Stimulated activated naive CD4-positive, alpha-beta T cell (primary cell): ENCODE measurements at places on chromosomes 4 and X.
A peak's percentile ranks its signal among the peaks of the same experiment; 100 is the strongest.

DNA sequence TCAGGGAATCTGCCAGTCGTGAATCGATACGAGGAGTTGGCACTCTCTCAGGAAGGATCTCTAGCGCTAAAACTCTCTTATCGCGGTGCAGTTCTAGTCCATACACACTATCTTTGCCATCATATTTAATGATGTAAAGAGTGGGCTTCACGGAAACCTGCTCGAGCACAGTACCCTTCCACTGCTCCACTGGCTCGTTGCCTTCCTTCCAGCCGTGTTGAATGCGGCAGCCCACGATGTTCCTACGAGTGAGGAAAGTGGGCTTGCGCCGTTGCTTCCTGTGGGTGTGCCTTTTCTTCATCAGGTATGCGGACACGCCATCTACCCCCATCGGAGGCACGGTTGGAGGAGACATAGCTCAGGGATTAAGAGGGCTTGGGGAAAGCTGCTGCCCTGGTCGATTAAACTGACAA, 661 bp downstream of the SPIN4 start:
- DNase-seq, result no peak

DNA sequence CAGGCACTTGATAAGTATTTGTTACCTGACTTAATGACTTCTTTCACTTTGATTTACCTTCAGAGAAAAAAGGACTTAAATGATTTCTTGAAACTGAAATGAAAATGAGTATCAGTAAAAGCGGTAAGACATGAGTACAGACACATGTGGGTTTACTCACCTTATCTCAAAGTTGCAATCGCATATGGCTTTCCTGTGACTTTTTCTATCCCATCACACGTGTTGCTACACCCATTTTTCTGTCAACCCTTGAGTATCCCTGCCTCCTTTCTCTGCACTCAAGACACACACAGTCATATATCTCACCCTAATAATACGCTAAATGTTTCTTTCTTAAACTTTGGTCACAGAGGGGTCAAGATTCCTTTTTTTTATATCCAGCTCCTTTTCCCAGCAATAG, 11.0 kb upstream of the ARHGEF38 start:
- DNase-seq, result no peak

DNA sequence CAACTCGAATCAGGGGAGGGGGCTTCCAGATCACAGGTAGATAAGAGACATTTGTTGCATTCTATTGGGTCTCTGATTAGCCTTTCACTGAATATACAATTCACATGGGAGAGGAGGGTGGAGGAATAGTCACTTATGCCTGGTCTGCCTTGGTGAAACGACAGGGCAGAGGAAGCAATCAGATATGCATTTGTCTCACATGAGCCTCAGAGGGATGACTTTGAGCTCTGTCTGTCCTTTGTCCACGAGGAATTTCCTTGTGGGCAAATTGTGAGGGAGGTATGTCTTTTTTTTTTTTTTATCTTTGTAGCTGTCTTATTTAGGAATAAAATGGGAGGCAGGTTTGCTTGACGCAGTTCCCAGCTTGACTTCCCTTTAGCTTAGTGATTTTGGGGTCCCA, 28.5 kb upstream of the TMSB4X start:
- DNase-seq, result no peak

DNA sequence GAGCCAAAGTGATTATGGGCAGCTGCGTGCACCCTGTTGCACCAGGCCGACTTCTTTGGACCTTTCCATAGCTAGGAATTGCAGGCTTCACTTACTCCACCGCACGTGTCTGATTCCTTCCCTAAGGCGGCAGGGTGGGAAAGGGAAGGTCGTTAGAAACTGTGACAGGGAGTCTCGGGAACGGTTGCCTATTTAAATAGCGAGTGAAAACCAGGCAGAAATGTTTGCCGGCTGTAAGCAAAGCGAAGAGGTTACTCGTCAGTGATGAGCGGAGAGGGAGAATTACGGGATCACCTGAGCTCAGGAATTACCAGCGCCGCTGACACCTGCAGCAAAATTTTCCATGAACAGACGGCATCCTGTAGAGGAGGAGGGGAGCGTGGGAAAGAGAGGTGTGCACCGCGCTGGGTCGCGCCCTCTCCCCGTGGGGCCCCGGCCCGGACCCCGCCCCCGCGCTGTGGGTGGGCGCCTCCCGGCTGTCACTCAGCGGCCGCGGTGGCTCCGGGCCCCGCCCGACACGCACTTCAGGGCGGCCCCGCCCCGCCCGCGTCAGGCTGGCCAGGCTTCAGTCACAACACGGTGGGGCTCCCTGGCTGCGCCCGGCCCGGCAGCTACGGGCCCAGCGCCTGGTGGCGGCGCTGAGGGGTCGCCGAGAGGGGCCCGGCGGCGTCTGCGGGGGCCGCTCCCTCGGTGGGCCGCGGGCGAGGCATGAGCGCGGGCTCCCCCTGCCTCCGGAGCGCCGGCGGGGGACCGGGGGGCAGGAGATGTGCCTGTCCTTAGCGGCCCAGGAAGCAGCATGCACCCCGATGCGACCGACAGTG, at the start of gene SNX25:
TSS of gene SNX25 (plus strand) at position 568 of the 821 bp plus-strand sequence. CDS start at position 797, 229 bp downstream.
- DNase-seq, result peak; percentile 78

DNA sequence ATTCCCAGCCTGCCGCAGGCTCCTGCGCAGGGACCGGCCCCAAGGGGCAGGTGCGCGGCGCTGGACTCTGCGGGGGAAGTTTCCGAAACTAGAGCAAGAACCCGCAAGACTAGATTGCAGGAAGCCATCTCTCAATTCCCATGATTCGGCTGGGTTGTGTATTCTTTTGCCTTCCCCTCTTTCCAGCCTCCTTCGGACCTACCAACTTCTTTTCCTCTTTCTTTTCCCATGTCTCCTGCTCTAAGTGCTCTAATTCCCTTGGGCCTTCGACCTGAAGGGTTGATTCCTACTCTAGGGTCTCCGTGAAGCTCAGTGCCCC, 645 bp upstream of the OPHN1 start:
- DNase-seq, result no peak
